Stimulated activated naive CD4-positive, alpha-beta T cell (primary cell): ENCODE measurements at places on chromosomes 7 and 10.

DNA sequence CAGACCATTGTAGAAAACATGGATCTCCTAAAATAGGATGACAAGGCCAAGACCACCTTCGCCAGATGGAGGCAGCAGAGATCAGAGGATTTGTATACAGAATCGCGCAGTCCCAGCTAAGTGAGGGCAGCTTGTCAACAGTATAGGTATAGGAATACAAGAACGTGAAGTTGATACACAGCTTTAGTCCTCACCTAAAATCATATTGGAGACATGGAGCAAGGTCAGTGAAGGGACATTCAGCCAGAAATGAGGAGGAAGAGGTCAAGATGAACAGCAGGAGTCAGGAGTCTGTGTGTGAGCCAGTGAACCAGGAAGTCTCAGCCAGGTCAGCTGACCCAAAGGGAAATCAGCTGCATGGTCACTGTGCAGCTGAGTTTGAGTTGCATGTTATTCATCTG, 263.4 kb upstream of the PRKCQ start:
- DNase-seq, result no peak

- DNase-seq, result no peak
These were observed 48.2 kb downstream of the GSAP start for GRCh38 chr7:77367976-77368375.

DNA sequence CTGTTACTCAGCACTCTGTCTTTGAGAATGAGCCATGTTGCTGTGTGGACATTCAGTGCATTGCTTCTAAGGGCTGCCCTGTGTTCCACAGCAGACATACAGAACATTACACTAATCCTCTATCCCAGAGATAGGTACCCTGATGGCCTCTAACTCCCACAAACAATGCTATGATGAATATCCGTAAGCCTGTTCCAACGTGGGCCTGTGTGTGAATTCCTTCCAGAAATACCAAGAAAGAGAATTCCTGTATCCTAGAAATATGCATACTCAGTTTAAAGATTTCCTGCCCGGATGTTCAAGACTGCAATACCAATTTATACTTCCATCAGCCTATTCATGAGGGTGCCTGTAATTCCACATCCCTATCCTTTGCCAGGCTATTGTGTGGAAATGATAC, 21.3 kb upstream of the ST8SIA6 start:
- no peak for DNase-seq

DNA sequence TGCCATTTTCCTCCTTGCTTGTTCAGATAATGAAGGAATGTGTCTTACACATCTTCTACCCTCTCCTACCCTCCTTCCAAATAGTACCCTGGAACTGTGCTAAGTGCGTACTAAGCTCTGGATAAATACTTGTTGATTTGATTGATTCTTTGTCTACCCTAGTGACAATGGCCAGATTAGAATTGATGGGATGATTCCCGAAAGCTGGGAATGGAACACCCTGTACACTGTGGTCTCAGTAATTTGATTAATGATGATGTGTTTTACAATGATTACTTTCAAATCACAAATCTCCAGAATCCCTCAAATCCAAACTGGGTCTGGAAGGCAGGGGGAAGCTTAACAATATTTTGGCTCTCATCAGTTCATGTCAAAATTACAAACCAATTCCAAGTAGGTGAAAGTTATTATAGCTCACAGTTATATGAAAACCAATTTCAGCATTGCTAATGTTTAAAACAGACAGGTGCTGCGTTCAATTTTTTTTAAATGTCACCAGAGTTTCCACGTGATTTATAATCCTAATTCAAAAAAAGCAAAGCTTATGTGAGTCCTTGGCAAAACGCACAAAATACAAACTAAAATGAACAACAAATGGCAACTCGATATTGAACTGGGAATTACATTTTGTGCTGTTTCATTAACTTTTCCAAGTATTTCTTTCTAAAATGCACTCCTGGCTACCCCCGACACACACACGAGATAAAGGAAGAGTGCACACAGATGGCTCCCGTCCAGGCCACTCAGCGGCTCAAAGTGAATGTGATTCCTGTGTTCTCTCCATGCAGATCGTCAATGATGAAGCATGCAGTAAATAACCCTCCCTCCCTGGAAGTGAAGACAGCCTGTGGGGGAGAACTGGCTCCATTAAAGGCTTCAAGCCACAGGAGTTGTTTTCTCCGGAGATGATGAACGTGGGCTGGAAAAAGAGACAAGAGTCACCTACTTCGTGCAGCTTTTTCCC, 21.7 kb upstream of the ADRB1 start:
- DNase-seq, result no peak

DNA sequence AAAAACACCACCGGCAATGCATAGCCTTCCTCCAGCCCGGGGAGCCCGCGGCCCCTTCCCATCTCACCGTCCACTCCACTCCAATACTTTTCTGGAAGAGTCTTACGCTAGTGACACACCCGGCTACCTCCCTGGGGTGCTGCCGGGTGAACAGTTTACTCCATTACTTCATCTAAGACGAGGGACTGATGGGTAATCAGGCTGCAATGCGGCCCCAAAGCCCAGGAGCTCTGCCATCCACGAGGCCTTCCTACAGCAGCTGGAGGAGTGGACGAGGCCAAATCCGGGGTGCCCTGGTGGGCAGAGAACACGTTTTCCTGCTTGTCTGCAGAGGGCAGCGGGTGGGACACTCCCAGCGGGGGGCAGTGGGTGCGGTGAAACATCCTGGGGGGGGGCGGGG, 356.2 kb upstream of the SHH start:
- no peak for DNase-seq

DNA sequence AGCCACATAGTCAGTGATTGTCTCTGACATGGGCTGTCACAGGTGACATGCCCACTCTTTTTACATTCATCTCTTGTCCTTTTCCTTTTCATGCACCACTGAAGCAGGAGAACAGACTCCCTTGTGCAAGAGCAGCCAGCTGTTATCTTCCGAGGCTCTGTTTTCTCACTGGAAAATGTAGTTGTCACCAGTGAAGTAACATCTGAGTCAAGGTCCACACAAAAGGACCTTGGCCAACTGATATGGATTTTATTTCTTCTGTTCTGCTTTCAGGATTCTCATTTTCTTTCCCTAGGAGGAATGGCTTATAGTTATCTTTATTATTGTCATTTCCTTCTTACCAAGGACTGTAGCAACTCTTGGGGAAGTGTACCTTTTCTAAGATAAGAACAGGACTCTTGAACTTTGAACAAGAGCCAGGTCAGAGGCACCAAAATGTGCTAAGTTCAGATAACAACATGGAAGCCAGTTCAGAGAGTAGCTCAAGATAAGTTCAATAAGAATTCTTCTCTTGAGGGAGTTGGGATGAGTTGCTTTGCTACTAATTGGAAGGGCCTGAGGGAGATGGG, 22.7 kb downstream of the AVPI1 start:
- DNase-seq, result no peak

DNA sequence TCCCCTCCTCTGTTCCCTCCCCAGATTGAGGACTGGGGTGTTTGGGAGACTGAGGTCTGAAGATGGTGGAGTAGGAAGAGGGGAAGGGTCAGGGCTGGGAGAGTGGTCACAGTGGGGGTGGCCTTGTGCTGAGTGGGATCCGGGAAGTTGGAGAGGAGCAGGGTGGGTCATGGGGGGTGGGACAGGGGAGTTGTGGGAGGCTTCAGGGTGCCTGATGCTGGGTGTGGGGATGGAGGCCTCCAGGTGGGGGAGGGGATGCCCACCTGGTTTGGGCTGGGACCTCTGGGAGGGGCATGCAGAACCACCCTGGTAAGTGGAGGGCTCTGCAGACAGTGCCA, 2.6 kb downstream of the ZNF775 start:
- DNase-seq, result no peak

- no peak for DNase-seq
These were observed 3.7 kb downstream of the OGA start for GRCh38 chr10:101814466-101815071.

- no peak for DNase-seq
These were observed 99.0 kb downstream of the AGMO start for GRCh38 chr7:15462721-15463389.

- DNase-seq, result no peak
These were observed 66.6 kb upstream of the ANTXRL start for GRCh38 chr10:46220187-46220586.

DNA sequence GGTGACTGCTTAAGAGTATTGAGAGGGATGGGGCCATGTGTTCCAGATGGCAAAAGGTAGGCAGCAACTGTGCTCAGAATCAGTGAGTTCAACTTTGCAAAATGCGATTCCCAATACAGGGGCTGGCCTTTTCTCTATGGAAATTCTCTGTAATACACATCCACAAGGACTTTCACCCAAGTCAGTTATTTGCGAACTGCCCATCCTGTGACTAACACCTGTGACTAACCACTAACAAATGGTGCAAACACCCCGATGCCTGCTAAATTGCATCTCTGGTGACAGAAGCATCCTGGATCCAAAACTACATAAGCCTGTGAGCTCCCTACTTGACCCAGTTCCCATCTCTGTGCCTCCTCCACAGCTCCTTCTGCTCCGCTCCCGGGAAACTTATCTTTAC, 9.0 kb upstream of the CUZD1 start:
- no peak for DNase-seq

GRCh38 chr7:10706875-10707493, 266.7 kb upstream of the PHF14 start:
- DNase-seq, result no peak

GRCh38 chr10:29470355-29470705, 164.4 kb downstream of the SVIL start:
- no peak for DNase-seq

- no peak for DNase-seq
These were observed 654.2 kb upstream of the STEAP1 start for GRCh38 chr7:89500084-89500483.

DNA sequence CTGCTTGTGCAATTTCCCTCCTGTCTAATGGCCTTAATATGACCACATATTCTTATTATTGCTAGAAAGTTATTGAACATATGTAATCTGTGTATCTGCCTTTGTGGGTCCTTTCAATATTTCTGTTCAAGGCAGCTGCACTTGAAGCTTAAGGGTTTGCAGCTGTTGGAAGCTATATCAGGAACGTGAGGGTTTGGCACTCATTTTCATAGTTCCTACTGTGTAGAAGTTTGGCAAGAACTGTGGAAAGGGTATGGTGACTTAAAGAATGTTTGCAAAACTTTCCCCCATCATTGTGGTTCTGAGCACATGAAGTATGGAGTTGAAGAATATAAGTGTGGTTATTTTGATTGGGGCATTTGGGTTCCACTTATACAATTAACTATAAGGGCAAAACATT, 144.7 kb upstream of the SEMA3A start:
- DNase-seq, result no peak

DNA sequence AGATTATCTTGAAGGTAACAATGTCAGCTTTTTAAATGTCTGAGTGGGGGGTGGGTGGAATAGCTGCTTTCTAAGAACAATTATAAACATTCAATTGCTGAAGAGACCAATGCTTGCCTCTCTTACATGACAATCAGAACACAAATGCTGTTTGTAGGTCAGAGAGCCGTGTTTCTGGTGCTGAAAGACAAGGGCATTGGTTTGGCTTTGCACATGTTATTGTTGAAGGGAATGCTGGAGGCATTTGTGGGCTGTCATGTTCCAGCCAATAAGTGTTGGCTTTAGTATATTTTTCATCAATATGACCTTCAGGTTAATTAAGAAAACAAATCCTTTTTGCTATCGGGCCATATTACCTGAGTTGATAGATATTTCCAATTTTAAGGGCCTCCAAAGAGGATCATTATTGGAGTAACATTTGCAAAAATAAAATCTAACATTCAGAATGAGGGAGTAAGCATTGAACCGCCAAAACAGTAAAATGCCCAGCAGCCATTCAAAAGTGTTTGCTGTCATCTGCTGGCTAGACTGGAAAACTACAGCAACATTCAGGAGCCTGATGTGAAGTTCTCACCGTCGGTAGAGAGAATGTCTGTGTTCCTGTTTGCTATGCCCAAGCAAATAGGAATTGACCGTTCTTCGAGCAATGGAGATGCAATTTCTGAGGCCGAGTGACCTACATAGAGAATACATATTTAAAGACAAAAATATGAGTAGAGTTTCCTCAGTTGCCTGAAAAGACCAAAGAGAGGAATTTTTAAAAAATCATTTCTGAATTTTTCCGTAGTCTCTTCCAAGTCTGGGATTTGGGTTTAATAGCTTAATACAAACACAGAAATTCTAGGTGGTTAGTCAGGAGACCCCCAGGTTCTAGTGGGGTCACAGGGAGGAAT, 118.9 kb downstream of the APBB1IP start:
- DNase-seq, result peak; percentile 26

DNA sequence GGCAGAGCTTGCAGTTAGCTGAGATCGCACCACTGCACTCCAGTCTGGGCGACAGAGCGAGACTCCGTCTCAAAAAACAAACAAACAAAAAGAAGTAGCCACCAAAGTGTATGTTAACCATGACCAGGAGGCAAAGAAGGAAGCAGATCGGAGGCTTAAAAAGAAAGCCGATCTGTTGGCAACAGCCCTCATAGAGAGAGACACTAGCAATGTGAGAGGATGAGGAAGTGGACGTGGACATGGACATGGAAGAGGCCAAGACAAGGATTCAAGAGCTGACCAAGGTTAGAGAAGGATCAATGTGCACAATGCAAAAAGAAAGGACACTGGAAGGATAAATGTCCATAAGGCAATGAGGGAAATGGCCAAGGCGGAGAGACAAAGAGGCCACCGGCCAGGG, 14.9 kb upstream of the ADCK2 start:
- no peak for DNase-seq

DNA sequence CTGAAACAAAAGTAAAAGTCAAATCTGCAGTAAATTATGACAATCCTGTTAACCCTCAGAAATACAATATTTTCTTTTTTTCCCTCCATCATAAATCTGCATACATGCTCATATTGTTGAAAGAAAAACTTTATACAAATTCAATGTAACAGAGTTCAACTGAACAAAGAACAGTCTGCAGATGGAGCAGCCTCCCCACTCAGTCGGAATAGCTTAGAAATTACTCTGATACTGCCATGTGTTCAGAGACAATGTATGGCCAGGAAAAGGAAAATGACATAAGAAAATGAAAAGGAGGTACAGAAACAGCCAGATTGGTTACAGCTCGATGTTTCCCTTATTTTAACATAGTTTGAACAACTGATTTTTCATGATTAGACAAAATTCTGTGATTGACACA, 651.9 kb upstream of the COBL start:
- DNase-seq, result no peak
